ENCODE measurements at places on chromosomes 3 and 15.

GRCh38 chr3:124993466-124993865, 58.9 kb upstream of the MUC13 start:
- DNase-seq: no peak

GRCh38 chr15:87639305-87640011, 617.1 kb downstream of the NTRK3 start:
- no peak for DNase-seq

DNA sequence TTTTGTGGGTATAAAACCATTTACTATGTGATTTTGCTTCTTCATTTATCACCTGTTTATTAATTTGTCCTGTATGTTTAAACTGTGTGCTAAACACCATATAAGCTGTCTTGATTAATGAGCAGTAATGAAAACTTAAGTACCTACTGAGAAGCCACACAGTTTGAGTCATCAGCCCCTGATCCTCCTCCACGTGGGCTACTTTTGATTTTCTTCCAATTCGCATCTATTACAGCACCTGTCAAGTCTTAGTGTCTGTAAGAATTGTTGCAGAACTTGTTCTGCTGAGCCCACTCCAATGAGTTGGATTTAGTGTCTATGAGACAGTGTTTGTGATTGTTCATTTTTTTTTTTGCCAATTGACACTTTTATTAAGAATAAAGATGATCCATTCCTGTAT, 16.8 kb downstream of the EPHA6 start:
- DNase-seq: no peak

- no peak for DNase-seq
Observed at GRCh38 chr3:119570229-119570628, 9.1 kb upstream of the ADPRH start.

DNA sequence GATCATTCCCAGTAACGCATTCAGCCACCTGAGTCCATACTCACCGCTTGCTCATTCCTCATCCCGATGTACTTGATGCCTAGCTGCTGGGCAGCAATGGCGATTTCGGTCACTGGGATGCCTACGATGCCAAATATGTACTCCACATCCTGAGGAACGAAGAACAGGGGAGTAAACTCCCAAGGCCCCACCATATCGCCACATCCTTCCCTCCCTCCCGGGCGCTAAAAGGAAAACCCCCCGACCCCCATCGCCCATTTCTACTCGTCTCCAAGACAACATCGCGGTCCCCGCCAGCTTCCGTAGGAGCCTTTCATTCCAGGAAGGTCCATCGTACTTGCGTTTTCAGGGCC, 347 bp downstream of the HACL1 start:
- no peak for DNase-seq

Measured in cortex of kidney (tissue), 1 donor.